ENCODE measurements at places on chromosomes 3 and 15.

DNA sequence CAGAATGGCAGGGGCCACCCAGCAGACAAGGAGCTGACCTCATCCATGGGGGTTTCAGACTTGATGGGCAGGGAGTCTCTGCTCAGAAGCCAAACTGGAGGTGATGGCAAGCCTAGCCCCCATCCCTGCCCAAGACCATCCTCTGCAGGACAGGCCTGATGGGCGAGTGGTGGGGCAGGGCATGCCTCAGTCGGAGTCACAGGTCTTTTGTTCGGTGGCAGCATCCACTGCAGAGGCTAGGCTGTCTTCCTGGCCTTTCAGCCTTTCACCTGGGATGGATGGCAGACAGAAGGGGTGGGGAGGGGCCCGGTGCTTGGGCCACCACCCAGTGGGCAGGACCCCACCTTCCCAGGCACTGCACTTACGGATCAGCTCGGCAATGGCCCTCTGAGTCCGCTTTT is 44.4 kb downstream of the PTH1R start:
- DNase-seq: no peak

DNA sequence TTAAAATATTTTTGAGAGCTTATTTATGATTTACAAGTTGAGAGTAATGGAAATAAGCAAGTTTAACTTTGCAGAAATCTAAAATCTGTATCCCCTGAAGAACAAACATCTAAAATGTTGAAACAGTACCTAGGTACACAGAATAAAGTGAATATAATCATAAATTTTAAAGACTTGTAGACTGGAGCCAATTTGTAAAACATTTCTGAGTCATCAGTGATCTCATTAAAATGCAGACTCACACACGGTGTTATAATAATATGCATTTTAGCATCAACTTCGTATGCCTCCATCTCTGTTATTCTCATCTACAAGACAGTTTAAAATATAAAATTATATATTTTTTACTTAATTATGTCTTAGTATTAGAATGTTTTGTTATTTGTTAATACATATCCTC is 399.5 kb upstream of the GOLIM4 start:
- no peak for DNase-seq

DNA sequence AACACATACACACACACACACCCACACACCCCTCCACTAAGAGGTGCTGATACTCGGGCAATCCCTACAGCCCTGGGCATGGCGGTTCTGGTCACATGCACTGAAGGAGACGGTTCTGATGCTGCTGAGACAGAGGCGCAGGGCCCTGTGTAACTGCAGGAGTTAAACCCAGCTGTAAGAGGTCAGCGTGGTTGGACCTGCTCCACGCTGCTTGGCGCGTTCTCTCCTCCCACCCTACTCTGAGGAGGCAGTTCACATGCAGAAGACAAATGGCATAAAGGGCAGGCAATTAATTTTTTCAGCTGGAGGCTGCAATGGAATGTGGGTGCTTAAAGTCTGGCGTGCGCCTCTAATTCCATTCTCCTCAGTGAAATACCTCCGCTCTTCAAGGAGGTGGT is 35.2 kb downstream of the GRK7 start:
- DNase-seq: no peak

DNA sequence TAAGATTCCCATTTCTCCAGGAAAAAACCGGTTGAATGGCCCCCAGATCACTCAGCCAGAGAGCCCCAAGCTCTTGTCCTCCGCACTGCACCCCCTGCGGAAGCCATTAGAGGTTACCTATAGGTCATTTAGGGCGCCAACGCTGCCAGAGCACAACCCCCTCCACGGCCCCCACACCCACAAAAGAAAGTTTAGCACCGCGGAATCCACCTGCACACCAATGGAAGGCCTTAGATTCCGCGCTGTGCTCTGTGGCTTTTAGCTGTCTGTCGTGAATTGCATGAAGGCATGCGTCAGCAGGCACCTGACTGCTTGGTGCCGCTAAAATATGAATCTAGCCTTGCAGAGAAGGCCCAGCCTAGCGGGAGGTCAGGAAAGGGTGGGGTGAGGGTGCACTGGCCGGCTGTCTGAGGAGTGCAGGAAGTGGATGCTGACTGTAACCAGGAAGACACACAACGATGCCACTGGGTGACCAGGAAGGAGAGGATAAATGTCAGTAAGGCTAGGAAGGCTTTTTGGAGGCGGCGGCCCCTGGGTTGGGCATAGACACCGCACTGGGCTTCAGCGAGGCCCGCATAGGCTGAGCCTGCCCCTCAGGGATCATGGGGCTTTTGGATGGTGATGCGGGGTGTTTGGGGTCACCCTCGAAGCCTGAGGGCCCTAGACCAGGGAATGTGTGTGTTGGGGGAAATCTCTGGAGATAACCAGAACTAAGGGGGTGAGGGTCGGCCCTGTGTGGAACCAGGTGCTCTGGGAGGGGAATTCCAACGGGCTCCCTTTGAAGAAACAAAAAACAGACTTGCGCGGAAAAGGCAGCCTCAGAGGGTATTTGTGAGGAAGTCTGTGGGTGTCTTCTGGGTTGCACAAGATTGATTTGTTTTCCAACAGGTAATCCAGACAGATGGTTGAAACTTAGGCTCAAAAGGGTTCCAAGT is 976 bp upstream of the NUP210 start:
- no peak for DNase-seq

DNA sequence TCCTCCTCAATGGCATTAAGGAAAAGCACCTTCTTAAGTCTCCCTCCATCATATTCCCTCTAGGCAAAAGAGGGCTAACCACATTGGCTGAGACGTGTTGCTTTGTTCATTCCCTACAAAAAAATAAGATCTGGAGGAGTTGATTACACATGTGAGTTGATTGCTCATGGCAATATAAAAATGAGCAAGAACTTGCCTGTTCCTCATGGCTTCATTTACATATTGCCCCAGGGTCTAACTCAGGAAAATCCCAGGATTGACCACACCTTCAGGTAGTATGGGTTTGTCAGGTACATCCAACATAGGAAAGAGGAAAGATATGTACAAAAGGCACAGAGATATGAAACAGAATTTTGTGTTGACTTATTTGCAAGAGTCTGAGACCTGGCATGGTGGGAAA is 35.5 kb downstream of the NFKBIZ start:
- no peak for DNase-seq

GRCh38 chr3:32592696-32593353 is 22.2 kb upstream of the DYNC1LI1 start:
- no peak for DNase-seq

- no peak for DNase-seq
Measured at GRCh38 chr3:102074946-102075345, 225.6 kb downstream of the NFKBIZ start.

- no peak for DNase-seq
Measured at GRCh38 chr15:81002331-81003096, 1.8 kb downstream of the TLNRD1 start.

DNA sequence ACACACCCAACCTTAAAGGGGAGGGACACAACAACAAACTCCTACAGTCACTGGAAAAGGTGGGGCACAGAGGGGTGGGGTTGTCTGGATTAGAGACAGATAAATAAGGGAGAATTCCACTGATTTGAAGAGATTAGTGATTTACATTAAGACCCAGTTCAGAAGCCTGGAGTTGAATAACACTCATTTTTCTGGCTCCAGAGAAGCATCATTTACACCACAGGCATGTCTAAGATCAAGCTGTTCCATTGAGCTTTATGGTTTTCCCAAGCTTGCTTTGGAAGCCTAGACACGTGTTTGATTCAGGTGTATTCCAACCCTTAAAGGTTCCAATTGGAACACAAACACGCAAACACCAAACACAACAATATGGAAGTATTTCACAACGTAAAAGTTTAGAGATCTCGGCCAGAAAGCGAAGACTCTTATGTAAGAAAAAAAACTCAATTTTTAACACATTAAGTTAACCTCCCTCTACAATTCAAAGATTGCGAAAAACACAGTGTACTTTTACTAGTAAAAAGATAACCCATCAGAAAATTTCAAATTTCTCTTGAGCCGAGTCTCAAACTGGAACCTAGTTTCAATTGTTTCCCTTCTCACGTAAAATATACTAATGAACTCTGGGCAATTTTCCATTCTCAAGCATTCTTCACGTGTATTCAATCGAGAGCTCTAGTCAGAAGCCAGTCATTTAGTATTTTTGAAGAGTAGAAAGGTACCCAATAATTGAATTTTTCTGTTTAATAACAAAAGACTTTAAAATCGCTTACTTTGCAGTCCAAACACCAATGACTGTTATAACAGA is 2.1 kb downstream of the TRA2B start:
- no peak for DNase-seq

DNA sequence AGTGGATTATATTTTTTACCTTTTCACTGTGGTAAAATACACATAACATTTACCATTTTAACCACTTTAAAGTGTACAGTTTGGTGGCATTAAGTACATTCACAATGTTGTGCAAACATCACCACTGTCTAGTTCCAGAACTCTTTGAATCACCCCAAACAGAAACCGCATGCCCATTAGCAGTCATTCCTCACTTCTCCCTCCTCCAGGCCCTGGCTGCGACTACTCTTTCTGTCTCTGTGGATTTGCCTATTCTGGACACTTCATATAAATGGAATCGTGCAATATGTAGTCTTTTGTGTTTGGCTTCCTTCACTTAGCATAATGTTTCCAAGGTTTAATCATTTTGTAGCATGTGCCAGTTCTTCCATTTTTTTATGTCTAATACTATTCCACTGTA is 409.8 kb downstream of the NTRK3 start:
- no peak for DNase-seq

DNA sequence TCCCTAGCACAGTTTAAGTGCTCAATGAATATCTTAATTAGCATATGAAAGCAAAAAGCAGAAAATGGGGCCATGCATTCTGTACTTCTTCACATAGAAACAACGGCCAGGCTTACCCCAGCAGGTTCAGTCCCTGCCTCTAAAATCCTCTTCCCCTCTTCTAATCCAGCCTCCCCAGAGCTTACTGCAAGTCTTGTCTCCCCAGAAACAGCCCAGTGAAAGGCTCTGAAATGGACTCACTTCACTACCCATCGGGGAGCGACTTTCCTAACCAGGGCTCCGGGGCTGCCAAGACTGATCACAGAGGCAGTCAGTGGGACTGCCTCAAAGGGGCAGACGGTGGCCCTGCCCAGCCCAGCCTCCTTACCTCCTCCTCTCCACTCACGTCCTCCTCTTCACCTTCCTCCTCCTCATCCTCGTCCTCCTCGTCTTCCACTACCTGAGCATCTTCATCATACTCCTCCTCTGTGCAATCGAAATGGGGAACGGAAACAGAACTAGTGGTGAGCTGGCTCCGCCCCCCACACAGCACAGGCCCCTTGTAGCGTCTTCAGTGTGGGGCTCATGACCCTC is 38.0 kb downstream of the ANP32A start:
- DNase-seq: no peak

GRCh38 chr3:155629056-155629455 is 115.8 kb downstream of the PLCH1 start:
- DNase-seq: no peak

- no peak for DNase-seq
Measured at GRCh38 chr3:63519426-63519825, 133.0 kb upstream of the SNTN start.

GRCh38 chr3:153980252-153980590 is 141.0 kb upstream of the ARHGEF26 start:
- no peak for DNase-seq

- DNase-seq: no peak
Measured at GRCh38 chr15:73737535-73737934, 15.6 kb downstream of the INSYN1 start.

DNA sequence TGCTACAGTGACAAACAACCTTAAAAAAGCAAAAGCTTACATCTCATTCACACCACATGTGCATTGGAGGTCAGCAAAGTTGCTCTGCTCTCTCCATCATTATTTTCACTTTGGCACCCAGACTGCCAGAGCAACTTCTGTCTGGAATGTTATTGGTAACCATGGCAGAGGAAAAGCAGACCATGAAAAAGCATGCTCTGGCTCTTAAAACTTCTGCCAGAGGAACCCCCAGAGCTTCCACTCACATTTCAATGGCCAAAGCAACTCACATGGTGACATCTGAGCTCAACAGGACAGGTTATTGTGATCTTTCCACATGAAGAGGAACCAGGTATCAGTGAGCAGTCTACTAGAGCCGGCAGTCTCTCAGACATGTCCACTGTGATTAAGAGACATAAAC is 21.9 kb upstream of the FRMD5 start:
- DNase-seq: no peak

Measured in NCI-H187 (cell line).